ENCODE measurements at places on chromosomes 2 and 18.

GRCh38 chr18:47748093-47748796 lies 182.2 kb downstream of the SMAD2 start:
- no peak for DNase-seq

DNA sequence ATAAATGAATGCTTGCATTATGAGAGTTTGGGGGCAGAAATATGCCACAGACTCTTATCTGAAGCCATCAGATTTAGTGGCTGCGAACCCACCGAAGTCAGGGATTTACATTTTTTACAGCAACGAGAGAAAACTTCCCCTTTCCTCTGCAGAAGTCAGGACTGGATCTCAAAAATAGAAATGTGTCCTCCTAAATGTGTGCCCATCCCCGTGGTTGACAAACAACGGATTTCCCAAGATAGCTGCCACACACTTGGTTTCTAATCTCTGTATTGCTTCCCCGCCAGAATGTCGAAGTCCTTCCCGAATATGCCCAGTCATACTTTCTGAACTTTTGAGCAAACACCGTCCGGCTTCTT lies 879 bp upstream of the ADAM23 start:
- no peak for DNase-seq

DNA sequence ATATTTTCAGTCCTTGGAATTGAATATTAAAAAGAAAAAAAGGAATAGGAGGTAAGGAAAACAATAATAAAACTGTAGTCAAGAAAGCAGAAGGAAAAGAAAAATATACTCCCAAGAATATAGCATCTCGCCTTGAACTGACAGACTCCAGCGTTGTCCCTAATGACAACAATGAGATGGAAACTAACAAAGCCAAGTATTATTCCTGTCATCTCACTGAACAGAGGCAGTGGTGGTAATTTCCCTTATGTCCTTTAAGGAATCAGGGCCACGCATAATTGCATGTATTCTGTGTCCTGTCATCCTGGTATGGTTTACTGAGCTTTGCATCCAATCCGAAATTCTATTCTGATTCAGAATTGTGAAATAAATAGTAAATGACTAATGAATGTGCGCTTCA lies 158.9 kb downstream of the LRRTM4 start:
- no peak for DNase-seq

DNA sequence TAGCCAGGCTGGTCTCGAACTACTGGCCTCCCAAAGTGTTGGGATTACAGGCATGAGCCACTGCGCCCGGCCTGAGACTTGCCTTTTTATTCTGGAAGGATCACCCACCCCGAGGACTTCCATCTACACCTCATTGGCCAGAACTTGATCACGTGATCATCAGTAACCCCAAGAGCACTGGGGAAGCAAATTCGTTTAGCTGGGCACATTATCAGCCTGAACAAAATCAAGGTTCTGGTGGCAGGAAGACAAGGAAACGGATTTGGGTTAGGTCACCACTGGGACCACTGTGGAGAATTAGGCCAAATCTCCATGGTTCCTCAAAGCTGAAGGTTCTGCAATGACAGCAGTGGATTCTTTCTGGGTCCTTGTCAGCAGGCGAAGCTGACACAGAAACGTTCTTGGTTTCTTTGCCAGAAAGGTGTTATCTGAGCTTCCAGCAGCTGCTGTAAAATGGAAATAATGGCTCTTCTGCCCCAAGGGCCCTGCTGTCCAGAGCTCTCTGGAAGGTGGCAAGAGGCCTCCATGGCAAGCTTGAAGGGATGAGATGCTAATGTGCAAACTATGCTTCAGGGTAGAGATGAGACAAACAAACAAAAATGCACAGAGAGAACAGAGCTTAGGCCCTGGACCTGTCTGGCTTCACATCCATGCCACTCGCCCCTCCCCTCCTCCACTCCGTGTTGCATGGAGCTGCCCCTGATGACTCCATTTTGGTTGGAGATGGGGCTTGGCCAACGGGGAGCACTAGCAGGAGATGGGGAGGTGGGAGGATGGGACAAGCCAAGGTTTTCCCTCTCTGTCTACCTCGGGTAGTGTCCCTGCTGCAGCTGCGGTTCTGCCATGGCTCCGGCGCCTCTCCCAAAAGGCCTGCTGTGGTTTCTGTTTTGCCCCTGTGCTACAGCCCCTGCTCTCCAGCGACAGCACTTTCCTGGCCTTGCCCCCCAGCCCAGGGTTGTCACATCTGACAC lies 28.4 kb downstream of the TMEM177 start:
- DNase-seq, result no peak

DNA sequence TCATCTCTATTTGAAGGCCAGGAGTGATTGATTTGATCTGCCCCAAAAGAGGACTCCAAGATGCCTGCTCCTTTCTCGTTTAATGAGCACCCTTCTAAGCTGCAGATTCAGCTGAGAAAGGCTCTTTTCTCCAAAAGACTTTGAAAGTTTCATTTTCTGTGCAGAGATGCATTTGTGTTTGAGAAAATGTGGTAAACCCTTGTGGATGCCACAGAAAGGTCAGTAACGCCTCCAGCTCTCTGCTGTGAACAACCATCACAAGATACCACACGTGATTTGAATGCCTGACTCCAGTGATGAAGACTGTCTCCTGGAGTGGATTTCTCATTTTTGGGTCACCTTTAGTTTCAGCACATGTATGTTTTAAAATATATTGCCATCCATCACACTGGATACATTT lies 35.0 kb upstream of the CCDC85A start:
- DNase-seq, result no peak

DNA sequence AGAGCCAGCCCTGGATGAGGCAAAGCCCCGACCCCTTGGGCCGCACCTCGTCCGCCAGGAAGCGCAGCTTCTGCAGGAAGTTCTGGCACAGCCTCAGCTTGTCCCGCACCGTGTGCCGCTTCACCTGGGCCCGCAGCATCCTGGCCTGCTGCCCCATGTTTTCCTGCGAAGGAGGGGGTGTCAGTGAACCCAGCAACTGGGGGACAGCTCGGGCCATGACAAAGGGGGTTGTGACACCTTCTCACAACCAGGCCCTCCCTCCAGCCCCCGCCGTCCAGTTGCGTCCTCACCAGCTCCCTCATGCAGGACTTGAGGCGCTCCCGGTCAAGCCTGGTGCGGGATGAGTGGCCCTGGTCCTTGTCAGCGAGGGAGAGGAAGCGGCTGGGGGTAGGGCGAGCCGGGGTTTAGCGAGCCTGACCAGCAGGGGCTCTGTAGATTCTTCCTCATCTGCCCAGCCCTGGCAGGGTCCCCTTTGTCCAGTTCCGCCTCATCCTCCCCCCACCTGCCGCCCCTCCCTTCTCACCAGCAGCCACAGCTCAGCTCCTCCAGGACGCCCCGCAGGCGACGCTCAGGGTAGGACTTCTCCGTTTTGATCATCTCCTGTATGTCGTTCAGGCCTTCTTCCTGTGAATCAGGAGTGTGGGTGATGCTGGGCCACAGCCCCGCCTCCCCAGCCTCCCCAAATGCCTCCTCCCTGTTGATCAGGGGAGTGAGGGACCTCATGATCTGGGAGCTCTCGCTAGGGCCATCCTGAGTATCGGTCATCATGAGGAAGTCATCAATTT lies 606 bp downstream of the OTOF start:
- DNase-seq, result no peak

DNA sequence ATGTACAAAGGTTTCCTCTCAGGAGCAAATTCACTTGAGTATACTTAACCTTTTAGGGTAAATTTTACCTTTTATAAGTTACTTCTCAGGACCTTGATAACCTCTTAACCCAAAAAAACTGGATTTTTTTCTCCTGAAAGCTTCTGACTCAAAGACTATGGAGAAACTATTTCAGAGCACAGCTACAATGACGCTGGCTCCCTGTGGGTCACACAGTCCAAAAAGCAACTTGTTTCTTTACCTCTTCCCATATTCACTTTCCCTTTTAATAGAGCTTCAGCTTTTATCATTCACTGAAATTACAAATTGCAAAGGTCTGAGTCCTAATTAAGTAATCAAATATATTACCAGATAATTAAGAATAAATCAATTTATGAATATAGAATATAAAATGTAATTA lies 32.4 kb downstream of the GTF3C3 start:
- no peak for DNase-seq
